ENCODE measurements at places on chromosomes 4 and X. TPM values are rescaled to one million over a fixed set of nuclear protein-coding genes. Genes with fewer than 3 reads are reported as not detected.

DNA sequence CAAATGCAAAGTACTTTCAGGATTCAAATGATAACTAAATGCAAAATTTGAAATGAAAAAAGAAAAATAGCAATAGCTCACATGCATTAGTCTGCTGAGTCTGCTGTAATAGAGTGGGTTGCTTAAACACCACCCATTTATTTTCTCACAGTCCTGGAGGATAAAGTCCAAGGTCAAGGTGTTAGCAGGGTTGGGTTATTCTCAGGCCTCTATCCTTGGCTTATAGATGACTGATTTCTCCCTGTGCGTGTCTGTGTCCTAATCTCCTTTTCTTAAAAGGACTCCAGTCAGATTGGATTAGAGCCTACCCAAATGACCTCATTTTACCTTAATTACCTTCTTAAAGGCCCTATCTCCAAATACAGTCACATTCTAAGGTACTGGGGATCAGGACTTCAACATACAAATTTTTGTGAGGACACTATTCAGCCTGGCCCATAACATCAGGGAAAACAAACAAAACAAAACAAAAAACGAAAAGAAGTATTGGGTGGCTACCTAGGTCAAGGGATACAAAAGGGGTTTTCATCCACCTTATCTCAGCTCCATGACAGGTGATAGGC is 6.3 kb upstream of the TBL1X start:
- DNase-seq, result no peak

- DNase-seq, result no peak
These were observed 93.8 kb downstream of the DHRSX start for GRCh38 chrX:2406891-2407518.

The IL2RG gene
- 8.9 TPM for total RNA-seq

The SLC6A14 gene
- 0.12 TPM for total RNA-seq

- peak; percentile 38 for DNase-seq
These were observed 115.7 kb upstream of the FAT1 start for GRCh38 chr4:186839122-186840037.

The FGD1 gene
- total RNA-seq, result 5.4 TPM

GRCh38 chr4:184506527-184507121 is 32.3 kb upstream of the IRF2 start:
- DNase-seq, result no peak

The ARX gene
- total RNA-seq, result not detected

GRCh38 chr4:160353548-160353947 is 1250.7 kb downstream of the RAPGEF2 start:
- DNase-seq, result no peak

The NHSL2 gene
- total RNA-seq, result 13.6 TPM

The OTC gene
- total RNA-seq, result 4.1 TPM

The NPNT gene
- total RNA-seq, result 141 TPM

DNA sequence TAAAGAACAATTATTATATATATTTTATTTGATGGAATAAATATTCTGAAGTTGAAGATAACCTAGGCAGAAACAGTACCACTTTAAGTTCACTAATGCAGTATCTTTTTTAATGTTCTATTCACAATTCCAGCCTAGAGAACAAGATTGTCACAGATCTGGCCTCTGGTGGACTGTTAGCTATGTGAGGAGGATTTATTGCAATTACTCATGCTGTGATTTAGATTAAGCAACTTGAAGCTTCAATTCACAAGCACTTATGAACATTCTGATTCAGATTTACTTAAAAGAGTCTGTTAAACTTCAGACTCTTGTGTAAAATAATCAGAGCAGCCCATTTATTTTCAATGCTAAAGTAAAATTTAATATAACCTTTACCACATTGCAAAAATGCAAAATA is 1489.8 kb downstream of the STIM2 start:
- DNase-seq, result no peak

GRCh38 chr4:37299468-37299867 is 54.9 kb downstream of the NWD2 start:
- DNase-seq, result no peak

GRCh38 chrX:118345045-118345463 is 852 bp upstream of the WDR44 start:
- DNase-seq, result no peak

GRCh38 chr4:171203425-171203824 is 609.8 kb upstream of the GALNTL6 start:
- DNase-seq, result no peak

The CLDN34 gene
- total RNA-seq, result 0.43 TPM

The MAGED4B gene
- total RNA-seq, result 47.9 TPM

DNA sequence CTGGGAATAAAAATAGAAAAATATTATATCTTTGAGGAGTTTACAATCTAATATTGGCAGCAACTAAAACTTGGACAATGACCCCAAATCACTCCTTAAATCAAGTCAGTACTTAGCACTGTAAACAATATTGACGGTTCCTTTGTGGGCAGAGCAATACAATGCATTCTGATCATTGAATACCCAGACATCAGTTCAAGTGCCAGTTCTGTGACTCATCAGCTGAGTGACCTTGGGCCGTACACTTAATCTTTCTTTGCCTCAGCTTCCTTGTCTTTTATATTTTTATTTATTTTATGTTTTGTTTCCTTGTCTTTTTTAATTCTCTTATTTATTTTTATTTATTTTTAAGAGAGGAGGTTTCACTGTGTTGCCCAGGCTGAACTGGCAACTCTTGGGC is 112.2 kb upstream of the ANXA3 start:
- peak; percentile 60 for DNase-seq

- no peak for DNase-seq
These were observed 171.8 kb upstream of the TBL1X start for GRCh38 chrX:9293051-9293496.

GRCh38 chr4:152643153-152644035 is 36.4 kb downstream of the TMEM154 start:
- DNase-seq, result no peak

GRCh38 chrX:45110494-45110893 is 90.2 kb downstream of the DIPK2B start:
- DNase-seq, result no peak

DNA sequence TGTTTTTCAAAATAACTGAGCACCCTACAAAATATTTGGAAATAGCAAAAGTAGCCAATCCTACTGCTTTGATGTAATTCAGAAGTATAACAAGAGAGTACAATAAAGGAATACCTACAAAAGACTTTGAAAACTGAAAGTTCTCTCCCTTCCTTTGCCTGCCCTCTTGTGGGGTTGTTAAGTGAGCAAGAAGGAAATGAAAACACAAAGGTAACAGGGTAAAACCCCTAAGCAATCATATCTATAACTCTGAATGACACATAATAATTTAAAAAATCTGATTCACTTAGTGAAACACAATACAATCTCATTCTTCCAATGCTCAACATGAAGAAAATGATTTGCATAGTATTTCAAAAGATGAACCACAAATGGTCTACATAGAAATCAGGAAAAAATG is 98.2 kb downstream of the FRYL start:
- DNase-seq, result no peak

The PTCHD1 gene
- 1.6 TPM for total RNA-seq

The ENPP6 gene
- 0.60 TPM for total RNA-seq

The RAB33A gene
- 1.2 TPM for total RNA-seq

DNA sequence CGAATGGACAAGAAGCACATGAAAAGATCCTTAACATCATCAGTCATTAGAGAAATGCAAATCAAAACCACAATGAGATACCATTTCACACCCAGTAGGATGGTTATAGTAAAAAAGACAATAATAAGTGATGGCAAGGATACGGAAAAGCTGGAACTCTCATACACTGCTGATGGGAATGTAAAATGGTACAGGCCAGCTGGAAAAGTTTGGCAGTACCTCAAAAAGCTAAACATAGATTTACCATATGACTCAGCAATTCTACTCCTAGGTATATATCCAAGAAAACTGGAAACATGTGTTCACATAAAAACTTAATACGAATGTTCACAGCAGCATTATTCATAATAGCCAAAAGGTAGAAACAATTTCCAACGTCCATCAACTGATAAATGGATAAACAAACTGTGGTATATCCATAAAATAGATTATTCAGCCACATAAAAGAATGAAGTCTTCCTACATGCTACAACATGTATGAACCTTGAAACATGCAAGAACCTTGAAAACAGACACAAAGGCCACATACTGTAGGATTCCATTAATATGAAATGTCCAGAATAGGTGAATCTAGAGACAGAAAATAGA is 11.9 kb downstream of the RPS6KA3 start:
- DNase-seq, result no peak

GRCh38 chrX:32839781-32840180 is 371.6 kb downstream of the DMD start:
- DNase-seq, result no peak

GRCh38 chrX:80120335-80120734 is 105.8 kb downstream of the TBX22 start:
- no peak for DNase-seq

The BTK gene
- 8.2 TPM for total RNA-seq

DNA sequence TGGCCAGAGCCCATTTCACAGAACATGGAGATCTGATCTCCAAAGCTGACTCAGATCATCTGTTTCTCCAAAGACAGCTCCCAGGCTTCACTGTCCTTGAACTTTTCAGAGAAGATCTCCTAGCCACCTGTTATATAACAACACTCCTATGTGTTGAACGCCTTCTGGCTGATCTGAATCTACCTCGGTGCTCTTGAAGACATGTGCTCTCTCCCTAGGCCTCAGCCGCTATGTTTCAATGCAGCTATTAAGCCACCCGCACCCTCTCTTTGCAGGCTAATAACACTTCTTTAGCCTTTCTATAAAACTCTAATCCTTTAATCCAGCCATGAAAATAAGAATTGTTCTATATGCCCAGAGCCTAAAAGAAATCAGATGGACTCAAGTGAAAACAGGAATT is 34.9 kb downstream of the SEL1L3 start:
- DNase-seq, result no peak

The FGA gene
- 20.9 TPM for total RNA-seq

DNA sequence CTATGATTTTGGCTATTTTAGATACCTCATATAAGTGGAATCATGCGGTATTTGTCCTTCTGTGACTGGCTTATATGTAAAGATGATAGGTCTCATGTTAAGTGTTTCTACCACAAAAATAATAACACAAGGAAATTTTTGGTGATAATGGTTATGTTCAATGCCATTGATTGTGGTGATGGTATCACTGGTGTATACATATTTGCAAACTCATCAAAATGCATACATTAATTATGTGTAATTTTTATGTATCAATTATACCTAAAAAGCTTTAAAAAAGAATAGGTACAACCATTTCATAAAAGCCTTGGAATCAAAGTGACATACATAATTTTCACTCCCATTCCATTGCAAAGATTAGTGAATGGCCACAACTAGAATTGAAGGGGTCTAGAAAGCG is 178.3 kb upstream of the FMR1 start:
- DNase-seq, result no peak

DNA sequence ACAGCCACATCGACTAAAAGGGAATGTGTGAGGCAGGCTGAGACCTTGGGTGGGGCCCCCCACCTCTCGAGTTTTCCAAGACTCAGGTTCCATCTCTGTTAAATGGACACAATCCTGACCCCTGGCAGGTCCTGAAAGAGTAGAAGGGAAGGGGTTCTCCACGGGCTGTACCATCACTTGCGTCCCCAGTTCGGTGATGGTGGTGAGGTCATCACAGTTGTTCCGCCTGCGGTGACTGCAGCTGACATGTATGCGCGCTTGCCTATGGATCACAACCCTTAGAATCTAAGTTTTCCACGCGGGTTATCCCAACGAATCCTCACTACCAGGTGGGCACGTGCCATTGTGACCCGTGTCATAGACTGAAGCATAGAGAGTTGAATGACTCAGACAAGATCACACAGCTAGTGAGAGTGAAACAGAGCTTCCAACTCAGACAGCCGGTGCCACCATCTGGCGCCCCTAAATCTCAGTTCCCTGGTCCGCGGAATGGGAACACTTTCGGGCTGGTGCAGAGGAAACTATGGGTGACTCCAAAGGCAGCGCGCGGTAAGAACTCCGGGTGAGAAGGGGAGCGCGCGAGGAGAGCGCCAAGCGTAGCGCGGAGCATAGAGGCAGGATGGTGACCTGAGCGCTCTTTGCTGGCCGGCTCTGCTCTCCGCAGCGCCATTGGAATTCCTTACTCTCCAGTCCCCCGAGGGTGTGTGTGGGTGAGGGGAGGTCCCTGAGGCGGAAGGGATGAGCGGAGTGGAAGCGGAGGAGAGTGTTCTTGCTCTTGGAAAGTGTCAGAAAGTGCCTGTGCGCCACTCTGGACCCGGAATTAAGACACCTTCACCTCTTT is 10.5 kb downstream of the MSX1 start:
- no peak for DNase-seq

DNA sequence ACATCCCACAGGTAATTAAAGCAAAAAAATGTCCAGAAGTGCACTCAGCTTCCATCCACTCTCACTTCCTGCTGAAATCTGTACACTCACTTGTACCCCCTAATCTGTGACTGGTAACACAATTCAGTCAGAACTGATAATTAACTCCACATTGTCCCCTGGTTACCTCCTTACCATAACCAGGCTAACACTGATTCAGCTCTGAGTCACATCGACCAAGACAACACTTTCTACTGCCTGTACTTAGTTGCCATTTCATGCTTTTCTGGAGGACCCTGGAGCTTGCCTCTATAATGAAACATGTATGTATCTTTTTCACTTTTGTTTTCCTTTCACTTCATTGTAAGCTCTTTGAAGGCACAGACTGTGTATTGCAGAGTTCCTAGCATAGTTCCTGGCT is 130.9 kb upstream of the GABRG1 start:
- no peak for DNase-seq

The VCX3B gene
- not detected for total RNA-seq

The UGT8 gene
- 72.8 TPM for total RNA-seq

DNA sequence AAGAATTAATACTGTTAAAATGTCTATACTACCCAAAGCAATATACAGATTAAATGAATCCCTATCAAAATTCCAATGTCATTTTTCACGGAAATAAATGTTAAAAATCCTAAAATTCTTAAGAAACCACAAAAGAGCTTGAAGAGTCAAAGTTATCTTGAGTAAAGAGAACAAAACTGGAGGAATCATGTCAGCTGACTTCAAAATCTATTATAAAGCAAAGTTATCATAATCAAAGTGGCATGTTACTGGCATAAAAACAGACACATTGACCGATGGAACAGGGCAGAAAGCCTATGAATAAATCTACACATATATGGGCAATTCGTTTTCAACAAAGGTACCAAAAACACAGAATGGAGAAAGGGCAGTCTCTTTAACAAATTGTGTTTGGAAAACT is 579.0 kb downstream of the INPP4B start:
- no peak for DNase-seq

- DNase-seq, result no peak
These were observed 93.5 kb downstream of the CEP135 start for GRCh38 chr4:56042225-56042624.

- no peak for DNase-seq
These were observed 21.0 kb upstream of the GEMIN8 start for GRCh38 chrX:14050709-14051108.

DNA sequence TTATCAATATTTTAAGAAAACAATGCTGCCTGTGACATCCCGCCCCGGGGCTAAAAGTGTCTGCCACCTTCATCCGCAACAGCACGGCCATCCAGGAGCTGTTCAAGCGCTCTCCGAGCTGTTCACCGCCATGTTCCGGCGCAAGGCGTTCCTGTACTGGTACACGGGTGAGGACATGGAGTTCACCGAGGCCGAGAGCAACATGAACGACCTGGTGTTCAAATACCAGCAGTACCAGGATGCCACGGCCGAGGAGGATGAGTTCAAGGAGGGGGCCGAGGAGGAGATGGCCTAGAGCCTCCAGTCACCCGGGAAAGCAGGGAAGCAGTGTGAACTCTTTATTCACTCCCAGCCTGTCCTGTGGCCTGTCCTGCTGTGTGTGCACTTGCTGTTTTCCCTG is 12.1 kb upstream of the KLHL13 start:
- no peak for DNase-seq

- DNase-seq, result no peak
These were observed 62.0 kb upstream of the CLNK start for GRCh38 chr4:10746371-10747171.

The SLITRK4 gene
- 1.2 TPM for total RNA-seq

- no peak for DNase-seq
These were observed 14.6 kb downstream of the SMIM31 start for GRCh38 chr4:164768516-164768915.

Measured in mucosa of gallbladder (tissue), 1 donor.